Hindlimb muscle (tissue), 1 donor: ENCODE measurements at places on chromosomes 12 and 14.

GRCh38 chr14:56247495-56248200, 129.4 kb downstream of the PELI2 start:
- DNase-seq: no peak

- no peak for DNase-seq
Measured at GRCh38 chr12:132344601-132345000, 15.2 kb upstream of the GALNT9 start.

DNA sequence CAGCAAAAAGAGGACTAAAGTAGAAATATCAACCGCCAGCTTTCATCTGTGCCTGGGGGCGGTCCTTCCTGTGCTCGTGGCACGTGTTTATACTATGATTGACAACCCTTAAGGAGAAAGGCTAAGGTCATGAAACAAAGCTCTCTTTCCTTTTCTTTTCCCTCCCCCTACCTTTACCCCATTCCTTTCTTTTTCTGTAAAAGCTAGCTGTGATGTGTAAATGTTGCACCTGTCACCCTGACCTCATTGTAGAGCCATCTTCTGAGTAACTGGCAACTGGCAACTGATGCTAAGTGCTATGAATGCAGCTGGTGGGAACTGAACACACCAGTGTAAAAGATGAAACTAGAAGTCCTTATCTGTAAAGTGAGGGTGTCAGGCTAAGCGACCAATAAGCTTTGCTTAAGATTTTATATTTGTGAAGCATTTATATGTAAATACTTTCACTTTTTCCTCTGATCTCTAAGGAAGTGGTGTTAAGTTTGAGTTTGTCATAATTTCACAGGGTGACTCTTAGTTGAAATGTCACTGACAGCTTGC, 102.8 kb upstream of the BCAT1 start:
- no peak for DNase-seq

GRCh38 chr12:2360630-2361170, 307.9 kb downstream of the CACNA1C start:
- no peak for DNase-seq

DNA sequence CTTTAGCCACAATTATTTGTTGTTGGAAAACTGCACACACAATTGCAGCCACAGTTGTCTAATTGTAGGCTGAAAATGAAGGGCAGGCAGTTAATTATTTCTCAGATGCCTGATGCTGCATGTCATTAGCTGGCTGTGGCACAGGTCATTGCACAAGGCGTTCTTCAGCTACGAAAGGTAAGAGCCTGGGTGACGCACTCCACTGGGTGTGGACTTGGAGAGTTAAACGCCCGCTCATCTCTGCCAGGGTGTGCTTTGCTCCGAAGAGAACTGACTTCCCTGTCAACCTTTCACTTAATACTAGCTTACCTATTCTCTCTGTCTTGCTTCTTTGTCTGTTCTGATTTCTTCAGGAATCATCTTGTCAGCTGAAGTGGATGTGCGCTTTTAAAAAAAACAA, 91.4 kb upstream of the CPM start:
- DNase-seq: no peak

DNA sequence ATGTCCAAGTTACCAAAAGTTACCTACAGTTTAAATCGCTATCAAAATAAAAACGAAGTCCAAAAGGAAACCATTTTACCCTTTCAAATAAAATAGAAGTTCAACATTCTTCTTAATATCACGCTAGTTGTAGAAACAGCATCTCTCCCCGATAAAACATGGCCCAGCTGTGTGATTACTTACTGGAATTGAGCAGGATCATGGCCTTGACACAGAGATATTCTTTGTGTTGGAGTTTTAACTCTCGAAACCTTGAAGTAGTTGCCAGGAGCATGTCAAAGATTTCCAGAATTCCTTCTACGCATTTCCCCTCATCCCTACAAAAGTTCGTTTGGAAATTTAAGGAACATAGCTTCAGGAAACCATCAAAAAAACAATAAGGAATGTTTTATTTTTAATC, 44.8 kb downstream of the ESR2 start:
- no peak for DNase-seq

DNA sequence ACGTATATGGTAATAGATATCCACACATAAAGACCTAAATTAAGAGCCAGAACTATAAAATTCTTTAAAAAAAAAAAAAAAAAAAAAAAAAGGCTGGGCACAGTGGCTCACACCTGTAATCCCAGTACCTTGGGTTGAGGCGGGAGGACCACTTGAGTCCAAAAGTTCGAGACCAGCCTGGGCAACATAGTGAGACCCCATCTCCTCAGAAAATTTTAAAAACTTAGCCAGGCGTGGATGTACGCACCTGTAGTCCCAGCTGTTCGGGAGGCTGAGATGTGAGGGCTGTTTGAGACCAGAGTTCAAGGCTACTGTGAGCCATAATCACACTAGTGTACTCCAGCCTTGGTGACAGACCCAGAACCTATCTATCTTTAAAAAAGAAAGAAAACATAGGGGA, 4.3 kb downstream of the BTBD7 start:
- DNase-seq: no peak

- DNase-seq: no peak
Measured at GRCh38 chr12:18965203-18965602, 164.3 kb upstream of the PLEKHA5 start.

- no peak for DNase-seq
Measured at GRCh38 chr12:80670214-80670613, 37.2 kb upstream of the MYF6 start.

- no peak for DNase-seq
Measured at GRCh38 chr12:131120831-131121271, 167.1 kb downstream of the ADGRD1 start.

GRCh38 chr14:101562659-101563351, 1.5 kb downstream of the DIO3 start:
- no peak for DNase-seq

- DNase-seq: no peak
Measured at GRCh38 chr12:64893961-64894360, 69.5 kb downstream of the TBC1D30 start.

GRCh38 chr12:69580074-69580473, 5.2 kb upstream of the CCT2 start:
- no peak for DNase-seq

DNA sequence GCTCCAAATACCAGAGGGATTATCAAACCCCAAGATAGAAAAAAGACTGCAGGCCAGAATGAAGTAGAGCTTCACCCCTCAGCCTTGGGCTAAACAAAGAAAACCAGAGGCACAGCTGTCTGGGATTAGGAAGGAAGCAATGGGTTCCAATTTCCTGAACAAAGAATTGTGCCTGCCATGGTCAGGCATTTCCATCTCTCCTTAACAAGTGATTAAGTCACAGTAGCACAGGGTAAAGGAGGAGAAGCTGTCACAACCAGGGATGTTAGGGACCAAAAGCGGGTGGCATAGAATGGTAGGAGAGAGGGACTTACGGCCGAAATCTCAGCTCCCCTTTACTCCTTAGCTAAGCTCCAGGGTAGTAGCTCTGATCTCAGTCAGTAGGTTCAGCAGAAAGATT, 33.9 kb downstream of the SPTLC2 start:
- DNase-seq: peak; percentile 20

DNA sequence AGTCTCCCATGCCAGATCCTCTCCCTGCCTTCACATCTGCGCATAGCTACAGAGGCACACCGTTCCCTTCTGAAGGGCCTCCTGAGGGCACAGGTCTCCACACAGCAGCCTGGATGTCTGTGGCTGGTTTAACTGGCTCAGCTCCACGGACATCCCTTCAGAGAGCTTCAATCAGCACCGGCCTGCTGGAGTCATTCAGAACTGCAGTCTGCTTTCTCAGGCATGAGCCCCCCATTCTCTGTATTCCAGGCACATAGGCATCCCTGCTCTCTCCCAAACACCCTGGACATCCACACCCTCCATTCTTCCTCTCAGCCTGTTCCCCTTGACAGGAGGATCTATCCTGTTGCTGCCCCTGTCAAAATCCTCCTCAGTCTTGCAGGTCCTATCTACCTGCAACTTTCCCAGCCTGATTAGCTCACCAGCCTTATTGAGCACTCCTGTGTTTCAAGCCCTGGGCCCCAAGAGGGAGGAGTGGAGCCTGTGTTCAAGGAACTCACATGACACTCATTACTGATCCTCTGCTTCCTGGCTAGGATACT, 2.9 kb upstream of the DHRS2 start:
- no peak for DNase-seq

DNA sequence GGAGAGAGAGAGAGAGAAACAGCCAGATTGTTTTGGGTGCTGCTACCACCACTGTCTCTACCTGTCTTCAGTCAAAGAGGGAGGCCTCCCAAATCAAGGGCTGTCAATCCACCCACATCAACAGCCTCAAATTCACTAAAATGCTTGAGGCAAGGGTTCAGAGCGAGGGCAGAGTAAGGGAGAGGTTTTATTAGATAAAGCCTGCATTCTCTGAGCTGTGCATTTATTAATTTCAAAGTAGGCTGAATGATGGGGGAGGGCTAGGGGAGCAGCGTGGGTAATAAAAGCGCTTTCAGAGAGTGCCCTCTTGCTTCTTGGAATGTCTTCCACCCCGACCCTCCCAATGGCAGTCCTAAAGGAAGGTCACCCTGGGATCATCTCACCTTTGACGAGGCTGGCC, 636.5 kb upstream of the TBX3 start:
- DNase-seq: no peak

GRCh38 chr12:89470741-89471509, 53.7 kb downstream of the GALNT4 start:
- no peak for DNase-seq

GRCh38 chr12:6122201-6122600, 2.3 kb downstream of the VWF start:
- DNase-seq: no peak

GRCh38 chr14:101780390-101780789, 18.9 kb downstream of the PPP2R5C start:
- no peak for DNase-seq

DNA sequence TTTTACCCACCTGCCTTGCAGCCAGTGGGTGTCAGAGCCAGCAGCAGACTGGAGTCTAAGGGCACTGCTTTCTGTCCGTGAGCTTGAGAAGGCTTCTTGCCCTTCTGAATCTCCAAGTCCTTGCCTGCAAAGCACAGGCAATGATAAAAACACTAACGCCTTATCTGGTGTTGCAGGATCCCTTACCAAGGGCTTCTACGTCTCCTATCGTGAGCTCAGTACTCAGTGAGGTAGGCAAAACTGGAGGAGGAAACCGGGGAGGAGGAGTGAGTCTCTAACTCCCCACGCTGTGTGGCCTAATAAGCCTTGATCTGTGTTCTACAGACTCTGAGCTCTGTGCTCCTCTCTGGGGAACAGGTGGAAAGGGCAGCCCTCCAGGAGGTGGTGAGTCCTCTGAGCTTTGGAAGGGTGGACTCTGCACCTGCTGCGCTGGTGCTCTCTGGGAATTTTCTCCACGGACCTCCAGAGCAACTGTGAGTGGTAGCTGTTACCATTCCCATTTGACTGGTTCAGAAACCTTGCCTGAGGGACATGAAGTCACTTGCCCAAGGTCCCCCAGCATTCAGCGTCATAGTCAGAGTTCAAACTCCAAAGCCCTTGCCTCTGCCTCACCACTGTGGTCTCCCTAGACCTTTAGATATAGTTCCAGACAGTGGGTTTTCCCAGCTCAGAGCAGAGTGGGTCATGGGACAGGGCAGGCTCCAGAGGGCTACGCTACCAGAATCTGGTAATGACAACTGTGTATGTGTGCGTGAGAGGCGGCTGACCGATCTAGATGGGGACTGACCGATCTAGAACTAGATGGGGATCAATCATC, 7.0 kb upstream of the MARK3 start:
- no peak for DNase-seq

DNA sequence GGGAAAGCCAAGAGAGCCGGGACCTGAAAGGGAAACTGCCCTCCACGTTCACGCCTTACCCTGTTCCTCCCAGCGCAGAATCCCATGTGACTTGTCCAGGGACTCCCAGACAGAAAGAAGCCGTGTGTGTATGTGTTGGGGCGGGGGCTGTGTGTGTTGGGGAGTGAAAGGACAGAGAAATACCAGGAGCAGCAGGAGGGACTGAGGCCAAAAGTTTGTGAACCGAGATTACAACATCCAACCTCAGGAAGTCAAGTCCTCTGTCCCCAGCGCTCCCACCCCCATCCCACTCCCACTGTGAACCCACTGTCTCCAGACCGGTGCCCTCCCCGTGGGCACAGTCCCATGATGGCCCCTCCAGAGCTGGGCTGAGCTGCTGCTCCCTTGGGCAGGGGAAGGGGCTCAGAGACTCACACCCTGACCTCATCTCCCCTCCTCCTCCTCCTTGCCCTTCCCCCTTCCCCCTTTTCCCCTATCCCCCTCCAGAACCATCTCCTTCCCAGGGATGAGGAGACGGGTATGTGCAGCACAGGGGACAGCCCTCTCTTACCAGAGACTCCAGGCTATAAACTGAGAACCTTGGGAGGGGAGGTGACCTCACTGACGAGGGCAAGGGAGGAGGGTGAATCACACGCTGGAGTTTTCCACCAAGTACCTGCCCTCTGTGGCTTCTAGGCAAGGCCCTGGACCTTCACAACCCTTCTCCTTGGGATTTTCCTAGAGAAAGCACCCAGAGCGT, at the start of gene SLC6A12:
TSS of gene SLC6A12 (minus strand) at position 155 of the 739 bp plus-strand sequence. CDS start 4,171 bp downstream, outside the sequence.
- no peak for DNase-seq

- DNase-seq: peak; percentile 32
Measured at GRCh38 chr14:86414146-86414545, 884.2 kb downstream of the FLRT2 start.

GRCh38 chr14:85221832-85222231, 308.1 kb upstream of the FLRT2 start:
- DNase-seq: no peak

GRCh38 chr14:76924371-76925096, 98.3 kb downstream of the LRRC74A start:
- DNase-seq: no peak

GRCh38 chr14:25041898-25042297, 8.0 kb downstream of the STXBP6 start:
- DNase-seq: no peak

GRCh38 chr12:34396006-34396860, 373.9 kb downstream of the ALG10 start:
- no peak for DNase-seq

GRCh38 chr12:124993626-124994436, at the start of gene BRI3BP:
BRI3BP (plus strand) TSS chr12:124993645; CDS start chr12:124993791, 146 bp downstream.
- no peak for DNase-seq

- no peak for DNase-seq
Measured at GRCh38 chr12:53510181-53510812, 3.0 kb upstream of the NPFF start.

GRCh38 chr12:128690641-128691040, 133.1 kb downstream of the SLC15A4 start:
- no peak for DNase-seq

DNA sequence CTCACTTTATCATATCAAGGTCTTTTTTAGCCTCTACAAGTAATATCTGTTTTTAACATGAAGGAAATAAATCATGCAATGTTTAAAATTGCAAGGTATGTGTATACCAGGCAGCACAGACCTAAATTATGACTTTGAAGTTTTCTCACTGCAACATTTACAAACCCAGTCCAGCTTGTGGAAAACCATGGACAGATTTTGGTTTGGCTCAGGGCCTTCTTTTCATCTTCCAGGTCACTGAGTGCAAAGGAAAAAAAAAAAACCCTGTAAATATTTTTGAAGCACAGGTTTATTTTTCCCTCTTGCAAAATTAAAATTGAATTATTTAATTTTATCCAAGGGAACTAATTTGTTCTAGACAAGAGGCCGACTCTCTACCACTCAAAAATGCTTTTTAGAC, 13.8 kb downstream of the MGP start:
- no peak for DNase-seq
